ENCODE measurements at places on chromosomes 11 and 22.

- no peak for DNase-seq
Measured at GRCh38 chr11:92306966-92307510, 82.4 kb downstream of the FAT3 start.

DNA sequence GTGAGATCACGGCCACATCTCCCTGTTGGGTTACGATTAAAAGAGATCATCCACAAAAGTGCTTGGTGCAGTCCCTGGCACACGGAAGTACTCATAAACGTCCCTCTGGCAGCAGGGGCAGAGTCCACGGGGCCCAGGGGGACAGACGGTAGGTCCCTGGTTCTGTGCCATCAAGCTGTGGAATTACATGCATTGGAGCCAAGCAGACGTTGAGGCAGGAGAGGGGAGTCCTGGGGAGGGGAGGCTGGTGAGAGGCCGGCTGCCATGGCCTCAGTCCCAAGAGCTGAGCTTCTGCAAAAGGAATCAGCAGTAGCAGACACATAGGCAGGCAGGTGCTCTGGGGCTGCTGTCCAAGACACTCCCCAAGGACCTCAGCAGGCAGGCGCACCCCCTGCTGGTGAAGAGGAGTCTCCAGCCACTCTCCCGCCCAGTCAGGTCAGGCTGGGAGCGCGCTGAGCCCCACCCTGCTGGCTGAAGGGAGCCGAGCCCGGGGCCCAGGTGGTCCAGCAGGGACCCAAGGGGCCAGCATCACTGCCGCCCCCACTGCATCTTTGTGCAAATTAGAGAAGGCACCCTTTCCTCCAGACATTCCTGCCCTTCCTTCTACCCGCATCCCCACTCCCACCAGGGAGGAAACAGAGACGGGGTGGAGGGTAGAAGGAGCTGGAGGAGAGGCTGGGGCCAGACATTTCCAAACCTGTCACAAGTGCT, 7.6 kb upstream of the KCTD17 start:
- DNase-seq, result peak; percentile 68

DNA sequence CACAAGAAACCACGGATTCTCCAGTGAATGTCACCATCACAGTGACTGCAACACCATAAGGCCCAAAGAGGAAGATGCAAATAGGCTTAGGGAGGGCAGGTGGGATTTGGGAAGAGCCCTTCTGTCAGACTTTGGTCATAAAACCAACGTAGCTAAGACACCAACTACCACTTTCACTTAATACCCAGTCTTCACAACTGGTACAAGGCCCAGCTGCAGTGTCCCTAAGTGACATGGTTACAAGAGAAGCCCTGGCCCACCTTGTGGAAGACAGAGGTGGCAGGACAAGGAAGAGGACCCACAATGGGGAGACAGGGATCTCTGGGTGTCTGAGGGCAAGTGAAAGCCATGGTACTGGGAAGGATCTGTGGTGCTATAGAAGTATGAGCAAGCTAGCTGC, 10.0 kb downstream of the VSIG10L2 start:
- no peak for DNase-seq

GRCh38 chr11:36703055-36703404, 105.0 kb upstream of the RAG2 start:
- no peak for DNase-seq

- no peak for DNase-seq
Measured at GRCh38 chr22:26922806-26923205, 265.4 kb downstream of the MIAT start.

GRCh38 chr11:85827748-85828639, 17.1 kb upstream of the SYTL2 start:
- no peak for DNase-seq

GRCh38 chr11:102292933-102293332, 24.4 kb upstream of the BIRC3 start:
- DNase-seq, result no peak

GRCh38 chr11:16311831-16312230, 44.5 kb downstream of the SOX6 start:
- DNase-seq, result no peak

DNA sequence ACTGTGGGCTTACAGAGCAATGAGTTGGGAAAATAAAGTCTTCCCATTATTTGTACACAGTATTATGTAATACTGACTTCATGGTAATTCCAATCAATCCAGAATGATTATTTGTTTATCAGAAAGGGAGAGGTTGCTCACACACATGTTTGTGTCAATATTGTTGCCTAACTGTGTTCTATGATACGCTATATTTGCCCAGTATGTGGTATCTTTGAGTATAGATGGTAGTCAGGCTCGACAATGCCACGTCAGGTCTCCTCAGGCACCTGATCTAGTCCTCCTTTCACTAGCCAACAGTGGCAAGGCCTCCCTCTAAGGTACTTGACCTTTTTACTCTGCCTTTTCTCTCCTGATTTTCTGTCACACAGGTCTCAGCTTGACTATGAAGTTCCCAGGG, 5.3 kb downstream of the DNHD1 start:
- no peak for DNase-seq

DNA sequence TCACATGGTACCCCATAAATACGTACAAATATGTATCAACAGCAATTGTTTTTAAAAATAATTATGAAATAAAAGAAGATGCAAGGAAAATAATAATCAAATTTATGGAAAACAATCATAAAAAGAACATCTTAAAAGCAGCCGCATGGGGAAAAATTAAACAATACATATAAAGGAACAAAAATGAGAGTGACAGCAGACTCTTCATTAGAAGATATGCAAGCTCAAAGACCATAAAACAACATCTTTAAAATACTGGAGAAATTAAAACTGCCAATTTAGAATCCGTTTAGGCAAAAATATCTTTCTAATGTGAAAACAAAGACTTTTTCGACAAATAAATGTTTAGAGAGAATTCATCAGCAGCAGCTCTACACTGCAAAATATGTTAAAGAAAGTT, 190.6 kb upstream of the C11orf58 start:
- DNase-seq, result no peak

GRCh38 chr22:35008213-35008612, 57.7 kb upstream of the ISX start:
- DNase-seq, result no peak

DNA sequence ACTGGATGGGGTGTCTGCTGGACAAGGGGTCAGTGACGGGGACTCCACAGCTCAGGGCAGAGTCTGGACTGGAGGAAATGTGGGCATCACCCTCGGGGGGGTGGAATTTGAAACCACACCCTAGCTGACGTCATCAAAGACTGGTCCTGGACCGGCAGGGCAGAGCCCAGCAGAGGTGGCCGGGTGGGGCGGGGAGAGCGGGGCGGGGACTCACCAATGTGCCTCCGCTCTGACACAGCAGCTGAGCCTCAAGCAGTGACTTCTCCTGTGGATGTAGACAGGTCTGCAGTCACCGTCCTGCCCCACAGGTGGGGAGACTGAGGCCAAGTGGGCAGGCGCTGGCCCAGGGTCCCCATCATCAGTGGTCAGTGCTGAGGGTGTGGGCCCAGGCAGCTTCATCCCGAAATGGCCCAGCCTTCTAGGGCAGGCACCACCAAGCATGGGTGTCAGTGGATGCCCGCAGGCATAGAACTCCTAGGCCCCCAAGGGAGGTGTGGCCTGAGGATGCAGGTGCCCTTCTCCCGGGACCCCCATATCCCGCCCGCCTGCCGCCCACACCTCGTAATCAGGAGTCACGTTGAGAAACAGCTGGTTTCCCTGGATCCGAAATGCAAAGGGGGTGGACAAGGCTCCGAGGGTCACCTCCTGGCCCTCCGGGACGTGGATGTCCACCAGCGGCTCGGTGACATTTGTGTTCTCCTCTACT, 603 bp downstream of the CDHR5 start:
- no peak for DNase-seq

DNA sequence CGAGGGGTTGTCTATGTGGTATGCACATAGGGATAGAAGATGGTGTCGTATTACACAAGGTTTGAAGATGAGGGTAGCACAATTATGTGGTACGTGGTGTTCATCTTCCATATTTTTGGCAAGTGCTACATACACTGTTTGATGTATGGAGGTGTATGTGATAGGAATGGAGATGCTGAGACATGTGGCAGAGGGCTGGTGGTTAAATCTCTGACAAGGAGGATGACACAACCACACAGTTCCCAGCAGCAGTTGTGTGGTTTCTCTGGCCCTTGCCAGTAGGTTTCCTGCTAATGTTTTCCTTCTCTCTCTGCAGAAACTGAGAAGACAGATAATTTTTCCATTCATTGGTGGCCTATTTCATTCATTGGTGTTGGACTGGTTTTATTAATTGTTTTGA, 17.0 kb downstream of the NCR3LG1 start:
- DNase-seq, result no peak

GRCh38 chr11:6418557-6419008, 311 bp downstream of the APBB1 start:
- no peak for DNase-seq

DNA sequence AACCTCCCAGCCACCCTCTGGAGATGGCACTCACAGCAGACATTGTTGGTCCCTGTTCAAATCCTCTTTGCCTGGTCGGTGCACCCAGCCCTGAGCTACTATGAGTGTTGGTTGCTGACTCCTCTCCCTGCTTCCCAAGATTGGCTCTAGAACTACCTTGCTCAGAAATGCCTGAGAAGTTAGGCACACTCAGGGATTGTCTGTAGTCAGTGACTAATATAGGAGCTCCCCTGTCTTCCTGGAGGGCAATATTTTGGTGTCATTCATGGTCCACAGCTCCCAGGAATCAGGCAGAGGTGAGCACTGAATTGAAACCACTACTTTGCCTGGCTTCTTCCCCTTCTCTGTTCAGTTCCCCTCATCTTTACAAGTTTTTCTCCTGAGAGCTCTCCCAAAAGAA, 325.9 kb downstream of the MIAT start:
- DNase-seq, result no peak

- DNase-seq, result no peak
Measured at GRCh38 chr22:22198751-22199150, 45.8 kb upstream of the VPREB1 start.

DNA sequence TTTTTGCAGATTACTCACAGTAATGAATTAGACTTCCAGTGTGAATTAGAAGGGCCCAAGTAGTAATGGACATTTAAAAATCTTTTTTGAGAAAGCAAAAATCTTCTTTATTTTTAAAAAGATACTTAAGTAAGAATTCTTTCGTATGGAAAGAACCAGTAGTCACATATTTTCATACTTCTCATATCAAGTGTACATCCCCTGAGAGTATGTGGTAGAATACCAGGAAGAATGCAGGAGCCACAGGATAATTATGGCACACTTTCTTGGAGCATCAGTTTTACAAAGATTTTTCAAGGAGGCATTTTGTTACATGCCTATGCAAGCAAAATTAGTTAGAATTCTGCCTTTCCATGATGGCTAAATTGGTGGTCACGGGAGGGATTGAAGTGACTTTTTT, 28.1 kb downstream of the POLD3 start:
- no peak for DNase-seq

- no peak for DNase-seq
Measured at GRCh38 chr22:46858181-46858771, 95.8 kb downstream of the TBC1D22A start.

GRCh38 chr22:47060718-47061117, 298.3 kb downstream of the TBC1D22A start:
- no peak for DNase-seq

- no peak for DNase-seq
Measured at GRCh38 chr11:127601578-127601977, 601.0 kb upstream of the KIRREL3 start.

GRCh38 chr11:44611687-44612434, 46.4 kb downstream of the CD82 start:
- peak; percentile 44 for DNase-seq

DNA sequence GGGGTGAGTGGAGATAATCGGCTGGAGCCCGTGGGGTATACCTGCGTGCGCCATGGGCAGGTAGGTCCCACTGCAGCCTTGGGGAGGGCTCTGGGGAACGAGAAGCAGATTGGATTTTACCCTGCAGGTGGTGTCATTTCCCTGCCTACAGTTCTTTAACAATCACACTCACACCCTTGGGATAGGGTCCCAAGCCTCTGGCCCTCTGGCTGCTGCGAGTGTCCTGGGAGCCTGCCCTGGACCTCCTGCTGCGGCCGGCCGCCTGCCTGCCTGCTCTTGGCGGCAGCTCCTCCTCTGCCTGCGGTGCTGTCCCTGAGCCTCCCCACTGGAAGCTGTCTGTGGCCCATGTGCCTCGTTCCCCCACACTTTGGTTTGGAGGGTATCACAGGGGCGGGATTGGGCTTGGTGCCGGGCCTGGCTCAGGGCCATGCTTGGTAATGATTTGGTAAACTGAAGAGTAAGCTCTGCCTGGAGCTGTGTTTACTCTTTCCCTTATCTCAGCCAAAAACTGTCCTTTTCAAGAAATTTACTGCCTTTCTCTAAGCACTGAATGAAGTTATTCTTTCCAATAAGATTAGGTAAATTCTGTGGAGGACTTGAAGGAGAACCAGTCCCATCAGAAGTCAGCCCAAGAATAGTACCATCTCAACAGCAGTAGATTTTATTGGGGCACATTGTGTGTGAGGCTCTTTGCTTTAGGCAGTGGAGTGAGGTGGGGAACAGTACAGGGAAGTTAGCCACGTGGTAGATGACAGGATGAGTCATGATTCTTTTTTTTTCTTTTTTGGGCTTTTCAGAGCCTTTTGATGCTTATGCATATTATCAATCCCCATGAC, 53.7 kb downstream of the TBC1D22A start:
- DNase-seq, result peak; percentile 28

DNA sequence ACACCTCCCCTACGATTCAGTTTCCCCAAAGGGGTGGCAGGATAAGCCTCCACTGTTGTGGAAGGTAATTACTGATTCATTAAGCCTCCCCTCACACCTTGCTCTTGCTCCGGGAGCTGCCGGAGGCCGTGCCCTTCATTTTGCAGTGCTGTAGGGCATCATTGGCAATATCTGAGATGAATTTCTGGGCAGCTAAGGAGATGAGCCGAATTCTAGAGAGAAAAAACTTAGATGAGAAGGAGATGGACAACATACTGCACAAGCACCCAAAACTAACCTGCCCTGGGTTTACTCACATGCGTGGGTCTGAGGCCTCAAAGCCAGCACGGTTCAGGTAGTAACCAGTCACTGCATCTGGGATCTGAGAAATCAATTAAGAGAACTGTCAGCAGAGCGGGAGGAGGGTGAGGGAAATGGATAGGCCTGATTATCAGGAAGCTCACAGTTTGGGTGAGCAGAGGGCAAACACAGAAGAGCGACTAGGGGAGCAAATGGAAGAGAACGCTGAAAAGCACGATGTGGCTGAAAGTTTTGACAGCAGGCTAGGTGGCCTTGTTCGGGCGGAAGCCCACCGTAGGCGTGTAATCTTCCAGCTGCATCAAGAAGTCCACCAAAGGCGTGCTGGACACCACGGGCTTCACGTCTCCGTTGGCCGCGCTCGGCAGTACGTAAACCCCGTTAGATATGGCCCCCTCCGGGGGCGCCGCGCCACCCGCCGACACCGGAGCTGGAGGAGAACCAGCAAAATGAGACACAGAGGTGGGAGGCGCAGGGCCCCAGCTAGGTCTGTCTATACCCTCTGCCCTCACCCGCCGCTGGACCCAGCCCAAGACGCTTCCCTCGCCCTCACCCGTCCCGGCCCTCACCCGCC, 689 bp downstream of the TAF10 start:
- peak; percentile 26 for DNase-seq

- DNase-seq, result peak; percentile 73
Measured at GRCh38 chr11:75583718-75584658, 21.9 kb downstream of the SERPINH1 start.

GRCh38 chr22:24330636-24331035, 60.0 kb downstream of the SPECC1L start:
- DNase-seq, result no peak

GRCh38 chr22:42734406-42734805, 13.7 kb upstream of the A4GALT start:
- DNase-seq, result no peak

- DNase-seq, result no peak
Measured at GRCh38 chr11:3010004-3010403, 17.9 kb upstream of the NAP1L4 start.
